ENCODE measurements at places on chromosomes 11 and 22. TPM values are rescaled to one million over a fixed set of nuclear protein-coding genes. Genes with fewer than 3 reads are reported as not detected.

DNA sequence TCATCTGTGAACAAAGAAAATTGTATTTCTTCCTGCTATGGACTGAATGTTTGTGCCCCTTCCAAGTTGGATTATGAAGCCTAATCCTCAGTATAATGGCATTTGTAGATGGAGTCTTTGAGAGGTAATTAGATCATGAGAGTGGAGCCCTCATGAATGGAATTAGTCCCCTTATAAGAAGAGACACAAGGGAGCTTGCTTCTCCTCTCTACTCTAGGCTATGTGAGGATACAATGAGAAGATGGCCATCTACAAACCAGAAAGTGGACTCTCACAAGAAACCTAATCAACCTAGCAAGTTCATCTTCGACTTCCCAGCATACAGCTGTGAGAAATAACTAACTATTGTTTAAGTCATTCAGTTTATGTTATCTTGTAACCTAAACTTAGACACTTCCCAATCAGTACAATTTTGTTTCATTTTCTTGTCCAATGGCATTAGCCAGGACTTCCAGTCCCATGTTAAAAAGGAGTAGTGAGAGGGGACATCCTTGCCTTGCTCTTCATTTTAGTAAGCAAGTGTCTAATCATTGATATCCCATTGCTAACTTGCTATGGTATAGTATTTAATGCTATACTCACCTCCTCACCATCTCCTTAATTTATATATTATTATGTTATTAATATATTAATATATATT is 45.7 kb downstream of the PDGFD start:
- no peak for DNase-seq

- DNase-seq = no peak
Observed at GRCh38 chr11:20259506-20259905, 99.2 kb upstream of the DBX1 start.

The OR51B2 gene
- total RNA-seq = 0.78 TPM

The C11orf86 gene
- not detected for total RNA-seq

- DNase-seq = no peak
Observed at GRCh38 chr11:31582697-31583096, 73.1 kb downstream of the ELP4 start.

The OPCML gene
- 65.5 TPM for total RNA-seq

GRCh38 chr11:16902182-16902581 is 112.0 kb downstream of the PLEKHA7 start:
- DNase-seq = no peak
